ENCODE measurements at places on chromosomes 13 and 19.
A peak's percentile ranks its signal among the peaks of the same experiment; 100 is the strongest.

DNA sequence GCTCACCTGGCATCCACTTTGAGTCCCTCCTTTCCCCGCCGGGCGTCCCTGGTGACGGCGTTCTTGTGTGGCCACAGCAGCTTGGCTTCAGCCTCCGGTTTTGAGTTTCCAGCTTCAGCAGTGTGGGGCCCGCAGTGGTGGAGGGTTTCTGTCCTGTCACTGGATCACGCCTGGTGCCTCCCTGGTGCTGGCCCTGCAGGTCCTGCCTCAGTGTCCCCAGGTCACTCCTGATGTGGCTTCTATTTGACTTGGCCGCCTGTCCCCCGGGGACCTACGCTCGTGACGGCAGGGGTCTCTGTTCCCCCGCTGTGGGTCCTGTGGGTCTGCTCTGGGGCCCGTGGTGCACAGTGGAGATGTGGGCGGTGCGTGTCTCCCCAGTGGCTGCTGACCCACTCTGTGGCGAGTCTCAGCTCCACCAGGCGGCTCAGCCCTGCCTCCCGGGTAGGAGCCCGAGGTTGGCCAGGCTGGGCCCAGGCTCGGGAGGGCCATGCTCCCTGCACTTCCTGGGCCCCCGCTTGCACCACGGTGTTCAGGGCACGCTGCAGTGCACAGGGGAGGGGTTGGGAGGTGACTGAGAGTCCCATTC is 1.9 kb downstream of the ATP4B start:
- no peak for DNase-seq
- H3K36me3 ChIP-seq, result no peaks in the 10 kb centered on the region
- H3K27ac ChIP-seq, result no peak overlapping the region
- H3K27me3 ChIP-seq, result no peaks in the 10 kb centered on the region

DNA sequence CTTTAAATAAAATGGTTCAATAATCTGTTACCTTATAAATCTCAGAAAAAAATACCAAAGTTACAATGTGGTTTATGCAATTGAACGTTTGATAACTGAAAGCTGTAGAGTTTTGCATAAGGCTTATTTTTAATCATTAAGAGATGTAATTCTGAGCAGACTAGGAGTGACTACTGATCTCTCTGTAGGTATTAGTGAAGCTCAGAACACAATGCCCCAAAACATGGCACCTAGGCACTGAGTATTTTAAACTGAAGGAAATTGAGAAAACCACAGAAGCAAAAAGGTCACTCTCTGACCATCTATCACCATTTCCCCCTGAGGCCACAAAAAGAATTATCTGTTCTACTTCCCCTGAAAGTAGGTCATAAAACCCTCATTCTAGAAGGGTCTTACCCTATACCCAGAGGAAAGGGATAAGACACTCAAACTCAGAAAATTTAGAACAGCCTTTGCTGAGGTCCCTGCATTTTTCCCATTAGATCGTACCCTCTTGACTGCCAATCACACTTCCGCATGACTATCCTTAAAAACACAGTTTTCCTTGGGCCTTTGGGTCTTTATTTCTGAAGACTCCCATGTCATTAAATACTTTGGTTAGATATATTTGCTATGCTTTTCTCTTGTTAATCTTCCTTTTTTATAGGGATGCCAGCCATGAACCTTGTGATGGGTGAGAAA is 158.1 kb downstream of the PCDH9 start:
- no peaks in the 10 kb centered on the region for H3K27me3 ChIP-seq
- H3K4me3 ChIP-seq, result no peak overlapping the region
- DNase-seq, result no peak
- no peak overlapping the region for H3K27ac ChIP-seq

GRCh38 chr19:5070930-5071329 is 102.0 kb downstream of the KDM4B start:
- no peaks in the 10 kb centered on the region for H3K27me3 ChIP-seq
- no peaks in the 10 kb centered on the region for H3K36me3 ChIP-seq
- no peak overlapping the region for H3K27ac ChIP-seq
- DNase-seq, result no peak

DNA sequence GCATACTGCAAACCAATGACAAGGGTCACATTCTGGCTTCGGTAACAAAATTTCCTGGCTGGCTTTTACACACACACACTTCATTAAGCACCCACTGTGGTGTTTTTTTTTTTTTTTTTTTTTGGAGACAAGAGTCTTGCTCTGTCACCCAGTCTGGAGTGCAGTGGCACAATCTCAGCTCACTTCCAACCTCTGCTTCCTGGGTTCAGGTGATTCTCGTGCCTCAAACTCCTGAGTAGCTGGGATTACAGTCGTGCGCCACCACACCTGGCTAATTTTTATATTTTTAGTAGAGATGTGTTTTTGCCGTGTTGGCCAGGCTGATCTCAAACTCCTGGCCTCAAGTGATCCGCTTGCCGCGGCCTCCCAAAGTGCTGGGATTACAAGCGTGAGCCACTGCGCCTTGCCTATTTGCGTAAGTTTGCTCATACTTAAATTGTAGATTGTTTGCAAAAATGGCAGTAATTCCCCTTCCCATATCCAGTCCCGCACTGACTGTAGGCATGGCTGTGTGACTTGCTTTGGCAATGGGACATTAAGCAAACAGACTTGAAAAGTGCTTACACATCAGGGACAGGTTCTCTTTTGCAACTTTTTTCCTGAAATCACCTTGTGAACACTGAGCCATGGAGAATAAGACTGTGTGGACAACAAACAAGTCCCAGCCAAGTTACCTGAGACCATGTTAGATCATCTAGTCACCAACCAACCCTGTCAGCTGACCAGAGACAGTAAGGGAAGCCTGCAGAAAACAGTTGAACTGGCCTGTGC is 42.1 kb upstream of the EBPL start:
- DNase-seq, result no peak
- H3K4me3 ChIP-seq, result no peak overlapping the region
- H3K27ac ChIP-seq, result no peak overlapping the region
- no peaks in the 10 kb centered on the region for H3K36me3 ChIP-seq

GRCh38 chr13:33341861-33342452 is 56.4 kb upstream of the STARD13 start:
- H3K4me1 ChIP-seq, result no peaks in the 10 kb centered on the region
- H3K27ac ChIP-seq, result no peak overlapping the region
- H3K4me3 ChIP-seq, result no peak overlapping the region
- H3K27me3 ChIP-seq, result no peaks in the 10 kb centered on the region
- no peaks in the 10 kb centered on the region for H3K36me3 ChIP-seq

DNA sequence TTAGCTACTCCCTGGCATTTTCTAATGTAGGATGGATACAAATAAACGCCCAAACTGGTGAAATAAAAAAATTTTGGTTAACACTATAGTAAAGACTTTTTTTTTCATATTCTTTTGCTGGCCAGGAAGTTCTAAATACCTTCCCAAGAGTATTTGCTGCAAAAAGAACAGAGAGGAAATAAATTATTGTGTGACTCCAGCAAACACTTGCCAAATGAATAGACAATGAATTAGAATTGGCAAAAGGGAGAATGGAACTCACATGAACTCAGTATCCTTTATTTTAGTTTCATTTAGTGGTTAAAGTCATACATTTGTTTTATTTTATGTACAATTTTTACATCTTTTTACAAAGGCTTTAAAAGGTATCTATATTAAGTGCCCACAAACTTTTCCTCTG is 58.1 kb downstream of the LACC1 start:
- no peak overlapping the region for H3K27ac ChIP-seq
- no peak overlapping the region for H3K4me3 ChIP-seq
- peaks cover 11% of the 10 kb centered on the region for H3K4me1 ChIP-seq
- DNase-seq, result no peak

DNA sequence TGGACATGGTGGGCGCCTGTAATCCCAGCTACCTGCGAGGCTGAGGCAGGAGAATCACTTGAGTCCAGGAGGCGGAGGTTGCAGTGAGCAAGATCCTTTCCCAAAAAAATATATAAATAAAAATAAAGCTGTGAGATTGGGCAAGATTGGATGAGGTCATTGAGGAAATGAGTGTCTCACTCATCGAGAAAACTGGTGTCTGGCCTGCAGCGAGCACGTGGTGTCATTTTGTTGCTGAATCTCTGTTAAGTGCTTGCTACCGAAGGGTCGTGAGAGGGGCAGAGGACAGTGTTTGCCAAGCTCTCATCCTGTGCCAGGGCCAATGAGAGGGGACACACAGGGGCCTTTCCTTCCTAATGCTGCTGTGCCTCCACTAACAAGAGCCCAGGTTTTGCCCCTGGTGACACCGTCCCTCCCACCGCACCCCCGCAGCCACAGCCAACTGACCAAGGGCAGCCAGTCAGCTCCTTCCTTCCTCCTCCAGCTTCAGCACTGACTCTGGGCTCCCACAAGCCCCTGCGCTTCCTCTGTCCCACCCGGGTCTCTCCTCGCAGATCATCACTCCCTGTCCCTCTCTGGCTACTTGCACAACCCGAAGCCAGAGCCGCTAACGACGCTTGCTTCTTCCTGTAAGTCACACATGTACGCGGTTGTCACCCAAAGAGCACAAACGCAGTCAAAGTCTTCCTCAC is 3.2 kb downstream of the POLD1 start:
- H3K27ac ChIP-seq, result no peak overlapping the region
- no peak overlapping the region for H3K4me3 ChIP-seq
- H3K4me1 ChIP-seq, result peaks cover 17% of the 10 kb centered on the region
- no peak for DNase-seq
- no peaks in the 10 kb centered on the region for H3K27me3 ChIP-seq
- H3K36me3 ChIP-seq, result peaks cover 6% of the 10 kb centered on the region

DNA sequence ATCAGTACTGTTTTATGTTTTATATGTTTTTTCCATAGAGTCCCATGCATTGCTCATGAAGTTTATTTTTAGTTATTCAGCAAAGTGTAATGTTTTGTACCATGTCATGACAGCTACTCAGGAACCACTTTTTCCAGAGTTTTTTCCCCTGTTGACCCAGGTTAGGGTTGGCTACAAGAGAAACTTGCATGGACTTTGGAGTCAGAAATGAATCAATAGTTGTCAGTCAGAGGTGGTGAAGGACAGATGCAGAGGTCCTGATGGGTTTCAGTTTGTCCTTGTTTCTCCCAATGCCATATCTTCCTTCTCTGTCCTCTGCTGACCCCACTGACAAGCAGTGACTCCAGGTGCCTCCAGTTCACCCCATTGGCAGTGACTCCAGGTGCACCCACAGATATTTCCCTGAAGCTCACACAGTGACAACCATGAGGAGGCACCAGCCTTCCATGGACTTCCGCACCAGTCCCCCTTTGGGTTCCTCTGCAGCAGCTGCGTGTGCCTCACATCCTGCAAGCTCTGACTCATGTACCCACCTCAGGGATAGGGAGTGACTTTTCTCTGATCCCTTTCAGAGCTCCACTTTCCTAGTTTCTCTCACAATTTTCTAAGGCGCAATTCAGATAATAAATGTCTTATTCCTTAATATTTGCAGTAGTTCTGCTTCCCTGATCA is 92.1 kb downstream of the AKAP11 start:
- no peak overlapping the region for H3K27ac ChIP-seq
- H3K36me3 ChIP-seq, result no peaks in the 10 kb centered on the region
- no peak for DNase-seq

GRCh38 chr13:110546926-110547325 is 14.6 kb downstream of the RAB20 start:
- H3K4me1 ChIP-seq, result peaks cover 55% of the 10 kb centered on the region
- H3K27ac ChIP-seq, result peak overlapping the region; percentile 57
- no peaks in the 10 kb centered on the region for H3K27me3 ChIP-seq
- no peaks in the 10 kb centered on the region for H3K36me3 ChIP-seq
- H3K4me3 ChIP-seq, result no peak overlapping the region
- peak; percentile 99 for DNase-seq

DNA sequence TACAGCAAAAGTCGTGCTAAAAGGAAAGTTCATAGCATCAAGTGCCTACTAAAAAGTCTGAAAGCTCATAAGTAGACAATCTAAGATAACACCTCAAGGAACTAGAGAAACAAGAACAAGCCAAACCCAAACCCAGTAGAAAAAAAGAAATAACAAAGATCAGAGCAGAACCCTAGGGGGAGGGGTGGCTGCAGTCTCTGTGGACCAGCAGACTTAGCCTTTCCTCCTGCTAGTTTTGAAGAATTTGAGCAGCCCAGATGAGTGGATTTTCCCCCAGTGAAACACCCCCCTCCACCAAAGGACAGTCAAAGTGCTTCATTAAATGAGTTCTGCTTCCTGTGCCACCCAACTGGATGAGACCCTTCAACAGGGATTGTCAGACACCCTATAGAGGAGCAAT is 2.6 kb upstream of the ZNF486 start:
- no peaks in the 10 kb centered on the region for H3K36me3 ChIP-seq
- no peak for DNase-seq
- H3K4me1 ChIP-seq, result peaks cover 7% of the 10 kb centered on the region

- H3K4me3 ChIP-seq, result no peak overlapping the region
- H3K27me3 ChIP-seq, result no peaks in the 10 kb centered on the region
- H3K4me1 ChIP-seq, result no peaks in the 10 kb centered on the region
- DNase-seq, result no peak
Observed at GRCh38 chr13:33367926-33368325, 82.4 kb upstream of the STARD13 start.

GRCh38 chr13:48573213-48574007 is 40.5 kb upstream of the RCBTB2 start:
- H3K27ac ChIP-seq, result no peak overlapping the region
- no peak overlapping the region for H3K4me3 ChIP-seq
- H3K4me1 ChIP-seq, result peaks cover 13% of the 10 kb centered on the region
- no peaks in the 10 kb centered on the region for H3K27me3 ChIP-seq
- no peaks in the 10 kb centered on the region for H3K36me3 ChIP-seq
- no peak for DNase-seq

DNA sequence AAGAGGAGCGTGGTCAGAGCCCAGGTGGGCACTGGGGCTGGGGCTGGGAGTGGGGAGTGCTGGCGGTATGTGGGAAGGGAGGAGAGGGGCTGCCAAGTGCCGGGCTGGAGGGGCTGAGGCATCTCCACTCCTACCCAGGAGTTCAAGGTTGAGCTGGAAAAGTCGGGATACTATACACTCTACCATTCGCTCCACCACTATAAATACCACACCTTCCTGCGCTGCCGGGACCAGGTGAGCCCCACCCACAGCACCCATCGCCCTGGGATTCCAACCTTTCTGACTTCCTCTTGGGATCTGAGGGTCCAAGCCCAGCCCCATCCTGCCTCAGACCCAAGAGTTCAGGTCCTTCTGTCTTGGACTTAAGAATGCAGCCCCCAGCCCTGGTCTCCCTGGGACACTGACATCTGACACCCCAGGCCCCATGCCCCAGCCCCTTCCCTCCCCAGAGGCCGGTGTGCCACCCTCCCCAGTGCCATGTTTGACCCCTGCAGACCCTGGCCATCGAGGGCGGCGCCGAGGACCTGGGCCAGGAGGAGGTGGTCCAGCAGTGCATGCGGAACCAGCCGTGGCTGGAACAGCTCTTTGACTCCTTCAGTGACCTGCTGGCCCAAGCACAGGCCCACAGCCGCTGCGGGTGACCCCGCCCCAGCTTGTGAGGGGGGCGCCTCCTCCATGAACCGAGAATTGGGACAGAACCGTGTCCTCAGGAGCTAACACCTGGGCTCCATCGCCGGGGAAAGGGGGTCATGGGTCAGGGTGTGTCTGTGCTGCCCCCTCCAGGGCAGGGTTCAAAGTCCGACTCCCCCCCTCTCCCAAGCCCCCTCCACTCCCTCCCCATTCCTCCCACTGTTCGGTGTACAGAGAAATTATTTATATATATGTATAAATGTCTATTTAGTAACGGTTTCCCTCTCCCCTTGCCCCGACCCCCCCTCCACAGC is 14.7 kb downstream of the RRAS start:
- no peak overlapping the region for H3K4me3 ChIP-seq
- H3K36me3 ChIP-seq, result peaks cover 35% of the 10 kb centered on the region
- H3K27ac ChIP-seq, result no peak overlapping the region
- H3K27me3 ChIP-seq, result no peaks in the 10 kb centered on the region

- DNase-seq, result no peak
- H3K27ac ChIP-seq, result no peak overlapping the region
Observed at GRCh38 chr19:12987781-12988180, 7.5 kb upstream of the NFIX start.

- H3K4me3 ChIP-seq, result no peak overlapping the region
- no peaks in the 10 kb centered on the region for H3K4me1 ChIP-seq
- DNase-seq, result no peak
- H3K36me3 ChIP-seq, result no peaks in the 10 kb centered on the region
Observed at GRCh38 chr13:43663474-43664090, 123.2 kb downstream of the ENOX1 start.

All from adrenal gland (tissue), 19 donors.